A549 treated with dexamethasone at 1 μM for 4 hours (cell line): ENCODE measurements at places on chromosomes 11 and 22. TPM values are rescaled to one million over a fixed set of nuclear protein-coding genes. Genes with fewer than 3 reads are reported as not detected.

Gene RCOR2
- 0.91 to 1.1 TPM (median 1.0 TPM) in 5 replicates for total RNA-seq

Gene CCDC89
- total RNA-seq, result not detected in 5 replicates

Gene OR5P2
- not detected in 5 replicates for total RNA-seq

Gene TM7SF2
- 4.6 to 8.6 TPM (median 5.9 TPM) in 5 replicates for total RNA-seq

Gene RNF214
- 10.1 to 16.3 TPM (median 14.8 TPM) in 5 replicates for total RNA-seq

Gene SEC14L6
- not detected in 5 replicates for total RNA-seq

Gene SHISA8
- 0.07 to 0.31 TPM (median 0.11 TPM) in 5 replicates for total RNA-seq

Gene AQP11
- 0.89 to 1.3 TPM (median 1.2 TPM) in 5 replicates for total RNA-seq

Gene MAPK8IP1
- 5.4 to 8.1 TPM (median 6.6 TPM) in 5 replicates for total RNA-seq

Gene KDM4D
- 0.31 to 0.53 TPM (median 0.39 TPM) in 5 replicates for total RNA-seq

Gene GGT1
- 85.7 to 110 TPM (median 107 TPM) in 5 replicates for total RNA-seq

Gene TBX10
- not detected in 5 replicates for total RNA-seq

Gene GGTLC3
- total RNA-seq, result not detected in 5 replicates

Gene APOL4
- 0.02 to 0.14 TPM in 2 of 5 replicates, not detected in the others for total RNA-seq

Gene IL18
- total RNA-seq, result 75.9 to 94.3 TPM (median 87.5 TPM) in 5 replicates

Gene IGLL1
- not detected in 5 replicates for total RNA-seq

Gene GLYAT
- total RNA-seq, result not detected in 5 replicates

Gene MFNG
- 0.79 to 1.7 TPM (median 1.2 TPM) in 5 replicates for total RNA-seq

Gene PRCP
- total RNA-seq, result 41.2 to 53.4 TPM (median 45.5 TPM) in 5 replicates

Gene CHRNA10
- total RNA-seq, result 0.73 to 1.4 TPM (median 0.98 TPM) in 5 replicates

Gene ADORA2A
- 0.71 to 1.2 TPM (median 0.80 TPM) in 5 replicates for total RNA-seq
